ENCODE measurements at places on chromosomes 1 and 21.

DNA sequence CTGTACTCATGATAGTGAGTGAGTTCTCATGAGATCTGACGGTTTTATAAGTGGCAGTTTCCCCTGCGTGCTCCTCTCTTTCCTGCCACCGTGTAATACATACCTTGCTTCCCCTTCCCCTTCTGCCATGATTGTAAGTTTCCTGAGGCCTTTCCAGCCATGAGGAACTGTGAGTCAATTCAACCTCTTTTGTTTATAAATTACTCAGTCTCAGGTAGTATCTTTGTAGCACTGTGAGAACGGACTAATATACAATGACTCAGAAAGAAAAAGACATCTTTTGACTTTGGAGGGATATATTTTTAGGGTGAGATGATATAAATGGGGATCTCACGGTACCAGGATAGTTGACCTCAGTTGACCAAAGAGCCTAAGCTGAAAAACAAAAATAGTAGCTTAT, 74.7 kb upstream of the BACH1 start:
- DNase-seq, result no peak

- DNase-seq, result no peak
Observed at GRCh38 chr1:84540759-84541158, 33.5 kb downstream of the CTBS start.

DNA sequence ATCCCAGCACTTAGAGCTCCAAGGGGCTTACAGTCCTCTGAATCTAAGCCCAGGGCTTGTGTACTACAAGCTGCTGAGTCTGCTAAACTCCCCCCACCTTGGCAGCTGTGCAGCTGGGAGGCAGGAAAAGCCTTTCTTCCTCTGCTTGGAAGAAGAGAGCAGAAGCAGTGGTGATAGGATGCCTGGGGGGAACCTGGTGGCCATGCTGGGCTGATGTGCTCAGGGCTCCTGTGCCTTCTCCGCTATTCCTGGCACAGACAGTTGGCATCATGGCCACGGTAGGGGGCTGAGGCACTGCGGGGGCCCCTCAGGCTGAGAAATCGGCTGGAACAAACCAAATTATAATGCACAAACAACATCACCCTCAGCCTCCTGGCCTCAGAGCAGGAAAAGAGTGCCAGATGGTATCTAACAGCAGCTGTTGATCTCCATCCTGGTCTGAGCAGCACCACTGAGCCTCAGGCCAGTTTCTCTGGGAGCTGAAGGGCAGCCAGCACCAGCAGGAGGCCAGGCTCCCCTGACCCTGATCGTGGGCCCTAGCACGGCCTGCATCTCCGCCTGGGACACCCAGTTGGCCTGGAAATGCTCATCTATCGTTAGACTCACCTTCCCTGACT, 35.8 kb downstream of the ECE1 start:
- no peak for DNase-seq

- DNase-seq, result no peak
Observed at GRCh38 chr1:203204756-203205155, 18.3 kb upstream of the CHI3L1 start.

DNA sequence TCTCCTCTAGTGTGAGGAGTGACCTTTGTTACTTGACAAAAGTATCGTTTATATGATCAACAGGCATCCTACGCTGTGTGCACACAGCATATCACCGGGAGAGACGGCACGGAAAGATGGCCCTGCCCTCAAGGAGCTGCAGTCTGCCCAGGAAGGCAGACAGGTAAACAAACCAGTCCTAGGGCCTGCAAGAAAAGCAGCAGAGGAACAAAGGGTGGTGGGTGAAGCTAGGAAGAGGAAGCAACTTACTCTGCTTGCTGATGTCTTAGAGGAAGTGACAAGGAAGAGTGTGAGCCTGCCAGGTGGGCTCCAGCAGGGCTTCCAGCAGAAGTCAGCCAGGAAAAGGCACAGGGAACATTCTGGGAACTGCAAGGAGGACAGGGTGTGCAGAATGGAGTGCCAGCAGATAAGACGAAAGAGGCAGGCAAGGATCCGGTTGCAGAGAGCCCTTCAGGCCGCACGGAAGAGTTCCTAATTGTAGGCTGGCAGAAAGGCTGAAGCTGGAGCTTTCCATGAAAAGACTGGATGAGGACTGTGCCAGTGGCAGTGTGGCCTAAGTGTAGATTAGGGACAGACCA, 106.7 kb downstream of the SLC45A1 start:
- DNase-seq, result peak; percentile 27
